Activated CD8-positive, alpha-beta memory T cell treated with anti-CD3 and anti-CD28 coated beads, Interleukin-2, amount 50 U/mL, for 4 hours (primary cell): ENCODE measurements at places on chromosomes 2 and 18.
A peak's percentile ranks its signal among the peaks of the same experiment; 100 is the strongest.

DNA sequence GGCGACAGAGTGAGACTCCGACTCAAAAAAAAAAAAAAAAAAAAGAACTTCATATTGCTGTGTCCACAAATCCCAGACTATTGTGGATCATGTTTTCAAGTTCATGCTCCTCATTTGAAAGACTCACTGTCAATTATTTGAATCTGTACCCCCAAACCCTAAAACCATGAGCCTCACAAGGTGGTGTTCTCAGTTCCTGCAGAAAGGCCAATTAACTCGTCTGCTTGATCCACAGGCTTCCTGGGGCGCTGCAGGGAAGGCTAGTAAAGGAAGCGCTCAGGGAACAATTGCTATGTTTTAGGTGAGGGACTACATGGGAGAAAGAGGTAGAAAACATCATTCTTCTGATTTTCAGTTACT lies 396.8 kb upstream of the NETO1 start:
- DNase-seq, result no peak

DNA sequence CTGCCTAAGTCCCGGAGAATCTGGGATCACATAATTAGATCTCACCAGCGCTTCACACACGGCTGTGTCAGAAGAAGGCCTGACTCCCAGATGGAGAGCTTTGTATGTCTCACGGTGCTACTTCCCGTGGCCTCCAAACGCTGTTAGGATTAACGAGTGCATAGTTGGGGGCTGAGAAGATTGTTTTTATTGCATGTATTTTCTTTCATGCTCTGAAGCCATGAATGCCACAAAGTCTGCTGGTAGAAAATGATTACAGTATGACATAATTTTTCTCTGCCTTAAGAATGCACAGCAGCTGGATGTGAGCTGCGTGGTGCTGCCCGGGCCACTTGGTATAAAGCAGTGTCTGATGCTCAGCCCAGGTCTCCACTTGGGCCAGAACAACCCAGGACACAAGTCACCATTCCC lies 166.5 kb downstream of the SEPTIN10 start:
- no peak for DNase-seq

DNA sequence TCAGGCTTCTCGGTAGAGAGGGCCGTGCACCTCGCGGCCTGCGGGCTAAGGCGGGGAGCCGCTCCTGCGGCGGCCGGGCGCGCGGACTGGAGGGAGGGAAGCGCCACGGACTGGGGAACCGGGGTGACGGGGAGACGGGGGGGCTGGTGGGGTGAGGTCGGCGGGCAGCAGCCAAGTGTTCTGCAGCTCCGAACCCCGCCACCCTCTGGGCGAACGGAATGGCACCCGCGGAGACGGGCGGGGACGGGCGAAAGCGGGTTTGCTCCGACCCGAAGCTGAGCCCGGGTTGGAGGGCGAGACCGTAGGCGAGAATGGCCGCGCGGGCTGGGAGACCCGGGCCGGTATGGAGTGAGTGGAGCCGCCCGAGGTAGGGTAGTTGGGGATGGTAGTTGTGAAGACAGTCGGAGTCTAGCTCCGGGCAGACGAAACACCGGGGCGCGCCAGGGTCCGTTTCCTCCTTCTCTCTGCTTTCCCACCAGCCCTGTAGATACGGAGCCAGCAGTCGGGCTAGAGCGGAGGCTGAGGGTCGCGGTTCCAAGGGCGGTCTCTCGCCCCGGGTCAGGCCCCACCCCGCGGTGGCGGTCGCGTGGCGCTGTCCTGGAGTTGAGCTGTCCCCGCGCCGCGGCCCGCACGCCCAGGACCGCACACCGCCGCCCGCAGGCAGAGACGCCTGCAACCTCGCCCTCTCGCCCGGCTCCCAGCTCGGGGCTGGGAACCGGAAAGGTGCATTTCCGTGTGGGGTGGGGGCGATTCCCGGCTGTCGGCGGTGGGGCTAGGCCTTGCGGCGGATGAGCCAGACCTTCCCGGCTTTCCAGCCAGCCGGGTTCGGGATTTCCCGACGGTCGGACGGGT lies 160.3 kb upstream of the SIX2 start:
- no peak for DNase-seq

- DNase-seq, result no peak
These were observed 34.0 kb downstream of the ABCB11 start for GRCh38 chr2:168997118-168997521.

DNA sequence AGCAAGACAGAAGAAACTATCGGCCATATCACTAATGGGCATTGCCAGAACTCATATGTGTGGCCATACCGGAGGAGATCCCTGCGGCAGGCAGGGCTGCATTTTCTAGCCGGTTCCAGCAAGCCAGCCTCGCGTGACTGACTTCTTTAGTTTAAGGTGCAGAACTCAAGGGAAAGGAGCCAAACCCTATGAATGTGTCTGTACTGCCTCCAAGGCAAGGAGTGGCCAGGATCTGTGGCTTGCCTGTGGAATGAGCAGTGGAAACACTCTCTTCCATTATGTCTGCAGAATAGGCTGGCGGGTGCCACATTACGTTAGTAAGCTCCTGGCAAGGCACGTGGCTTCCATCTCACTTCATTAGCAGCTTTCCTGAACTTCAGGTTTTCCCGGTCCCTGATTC lies 137.6 kb downstream of the ATL2 start:
- DNase-seq, result no peak

- no peak for DNase-seq
These were observed 30.9 kb upstream of the OSBPL6 start for GRCh38 chr2:178163395-178163794.

DNA sequence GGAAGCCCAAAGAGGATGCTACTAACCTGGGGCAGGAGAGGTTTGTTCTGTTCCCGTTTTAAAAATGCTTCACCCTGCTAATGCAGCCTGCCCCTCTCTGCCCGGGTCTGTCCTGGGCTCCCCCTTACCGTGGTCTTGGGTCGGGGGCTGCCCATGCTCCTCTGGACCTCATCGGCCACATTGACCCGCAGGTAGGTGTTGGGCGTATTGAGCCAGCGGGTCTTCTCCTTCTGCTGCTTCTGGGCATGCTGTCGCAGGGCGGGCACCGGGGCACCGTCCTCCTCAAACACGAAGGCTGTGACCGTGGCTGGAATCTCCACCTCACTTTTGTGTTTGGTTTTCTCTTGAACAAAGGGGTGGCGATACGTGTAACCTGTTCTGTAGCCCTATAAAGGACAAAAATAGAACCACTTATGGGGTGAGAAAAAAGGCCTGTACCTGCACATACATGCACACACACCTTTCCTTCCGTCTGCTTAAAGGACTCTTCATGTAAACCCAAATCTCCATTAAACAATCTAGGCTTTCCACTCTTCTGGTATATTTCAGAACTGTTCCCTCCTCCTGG lies 89.3 kb downstream of the ADD2 start:
- DNase-seq, result no peak

DNA sequence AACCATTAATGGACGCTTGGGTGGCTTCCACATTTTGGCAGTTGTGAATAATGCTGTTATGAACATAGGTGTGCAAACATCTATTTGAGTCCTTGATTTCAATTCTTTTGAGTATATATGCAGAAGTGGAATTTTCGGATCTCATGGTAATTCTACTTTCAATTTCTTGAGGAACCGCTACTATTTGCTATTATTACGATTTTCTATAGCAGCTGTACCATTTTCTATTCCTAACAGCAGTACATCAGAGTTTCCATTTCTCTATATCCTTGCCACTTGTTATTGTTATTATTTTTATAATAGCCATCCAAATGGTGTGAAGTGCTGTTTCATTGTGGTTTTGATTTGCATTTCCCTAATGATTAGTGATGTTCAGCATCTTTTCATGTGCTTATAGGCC lies 69.5 kb downstream of the KIF5C start:
- DNase-seq, result no peak

DNA sequence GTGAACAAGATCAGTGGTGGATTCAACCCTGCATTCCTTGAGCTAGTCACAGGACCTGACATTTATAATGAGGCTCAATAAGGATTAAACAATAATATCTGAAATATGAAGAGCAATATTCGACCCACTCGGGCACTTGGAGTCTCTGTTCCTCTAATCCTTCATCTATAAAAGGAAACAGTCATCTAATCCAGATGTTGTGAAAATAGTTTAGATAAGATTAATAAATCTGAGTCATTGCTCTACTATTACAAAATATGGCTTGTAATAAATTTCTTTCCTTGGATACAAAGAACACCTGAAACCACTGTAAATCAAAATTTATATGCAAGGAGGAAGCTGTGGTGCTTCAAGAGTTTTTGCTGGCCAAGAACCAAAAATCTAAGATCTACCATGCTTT lies 846.9 kb upstream of the ACVR2A start:
- no peak for DNase-seq

GRCh38 chr2:88036182-88036581 lies 19.4 kb downstream of the KRCC1 start:
- no peak for DNase-seq

DNA sequence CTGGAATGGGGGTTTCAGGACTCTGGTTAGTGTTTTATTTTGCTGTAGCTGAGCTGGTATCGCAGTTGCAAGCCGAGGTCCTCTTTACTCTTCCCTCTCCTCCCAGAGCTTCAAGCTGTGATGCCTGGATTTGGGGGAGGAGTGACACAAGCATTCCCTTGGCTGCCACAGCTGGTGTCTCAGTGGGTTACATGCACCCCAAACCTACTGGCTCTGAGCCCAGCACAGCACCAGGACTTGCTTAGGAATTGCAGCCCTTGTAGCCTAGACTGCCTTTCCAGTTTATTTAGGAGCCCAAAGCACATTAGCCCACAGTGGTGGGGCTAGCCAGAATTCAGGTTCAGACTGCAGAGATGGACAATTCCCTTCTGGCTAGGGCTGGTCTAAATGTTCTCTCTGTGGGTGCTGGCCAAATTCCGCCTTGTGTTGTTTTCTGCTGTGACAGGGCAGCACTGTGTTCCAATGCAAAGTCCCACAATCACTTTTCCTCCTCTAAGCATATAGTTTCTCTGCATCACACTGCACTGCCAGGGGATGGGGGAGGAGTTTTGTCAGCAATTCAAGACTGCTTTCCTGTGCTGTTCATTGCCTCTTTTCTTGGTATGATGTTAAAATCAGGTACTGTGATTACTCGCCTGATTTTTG lies 122.8 kb downstream of the SLC4A10 start:
- DNase-seq, result no peak

DNA sequence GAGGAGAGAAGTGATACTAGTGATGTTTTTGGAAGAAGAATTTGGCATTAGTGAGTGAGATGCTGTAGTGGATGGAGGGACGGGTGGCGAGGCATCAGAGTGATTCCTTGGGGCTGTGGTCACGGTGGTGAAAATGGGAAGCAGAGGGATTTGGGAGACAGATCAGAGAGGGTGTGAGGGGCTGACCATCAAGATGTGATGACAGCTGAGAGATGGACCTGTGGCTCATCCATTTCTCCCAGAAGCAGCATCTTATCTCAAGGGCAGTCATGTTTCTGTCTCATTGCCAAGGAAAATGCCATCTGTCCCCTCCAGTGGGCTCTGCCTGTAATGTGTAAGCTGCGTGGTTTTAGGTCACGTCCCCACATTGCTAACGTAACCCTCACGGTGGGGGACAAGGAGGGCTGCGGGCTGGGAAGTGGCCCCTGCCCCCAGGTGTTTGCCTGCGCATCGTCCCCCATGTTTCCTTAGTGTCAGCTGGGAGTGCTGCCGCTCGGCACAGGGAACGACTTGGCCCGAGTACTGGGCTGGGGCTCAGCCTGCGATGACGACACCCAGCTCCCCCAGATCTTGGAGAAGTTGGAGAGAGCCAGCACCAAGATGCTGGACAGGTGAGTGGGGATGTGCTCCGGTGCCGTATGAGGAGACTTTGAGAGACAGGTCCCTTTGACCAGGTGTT lies 91.0 kb downstream of the DGKD start:
- no peak for DNase-seq

GRCh38 chr2:51601706-51602105 lies 569.8 kb upstream of the NRXN1 start:
- DNase-seq, result no peak

DNA sequence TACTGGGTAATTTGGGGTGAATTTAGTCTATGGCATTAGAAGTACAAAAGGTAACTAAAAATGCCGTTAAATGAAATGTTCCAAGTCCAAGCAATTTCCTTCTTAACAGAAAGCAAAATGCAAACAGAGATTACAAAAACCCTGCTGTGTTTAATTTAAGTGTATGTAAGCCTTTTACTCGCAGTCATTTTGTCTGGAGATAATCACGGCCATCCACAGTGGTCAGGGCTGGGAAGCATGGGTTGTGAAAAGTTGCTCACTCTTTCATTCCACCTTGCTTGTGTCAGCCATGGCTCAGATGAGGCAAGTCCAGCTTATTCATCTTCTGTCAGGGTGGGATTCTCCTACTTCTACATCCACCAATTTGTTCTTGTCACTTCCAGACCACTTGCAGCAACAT lies 983.6 kb upstream of the ZEB2 start:
- no peak for DNase-seq

DNA sequence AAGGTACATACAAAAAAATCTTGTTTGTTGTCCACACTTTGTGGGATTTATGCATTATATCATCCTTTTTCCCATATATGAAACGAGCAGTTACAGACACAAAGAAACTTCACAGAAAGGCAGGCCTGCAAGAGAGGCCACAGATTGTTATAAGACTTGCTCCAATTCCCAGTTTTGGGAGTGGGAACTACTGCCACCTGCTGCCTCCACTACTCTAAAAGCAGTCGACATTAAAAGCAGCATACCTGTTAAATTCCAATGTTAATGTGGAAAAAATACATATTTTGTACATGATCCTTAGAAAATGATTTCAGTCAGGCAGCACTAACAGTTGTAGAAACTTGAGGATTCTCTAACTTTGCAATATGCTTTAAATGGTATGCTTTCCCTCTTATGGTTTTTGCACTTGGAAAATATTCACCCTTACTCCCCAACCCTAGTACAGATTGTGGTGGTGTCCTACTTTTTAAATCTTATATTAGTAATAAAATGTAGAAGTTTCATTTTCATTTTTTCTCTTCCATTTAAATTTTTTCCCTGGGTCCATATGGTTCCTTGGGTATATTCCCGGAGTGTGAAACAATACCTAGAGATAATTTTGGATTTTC lies 37.9 kb downstream of the SLC38A11 start:
- DNase-seq, result no peak

GRCh38 chr2:69816923-69817542 lies 12.4 kb upstream of the GMCL1 start:
- peak; percentile 72 for DNase-seq

GRCh38 chr2:47054868-47055267 lies 100.2 kb downstream of the STPG4 start:
- DNase-seq, result no peak

GRCh38 chr2:133476931-133477615 lies 91.2 kb downstream of the NCKAP5 start:
- no peak for DNase-seq

- DNase-seq, result no peak
These were observed 17.0 kb upstream of the DIPK1C start for GRCh38 chr18:74473976-74474640.

DNA sequence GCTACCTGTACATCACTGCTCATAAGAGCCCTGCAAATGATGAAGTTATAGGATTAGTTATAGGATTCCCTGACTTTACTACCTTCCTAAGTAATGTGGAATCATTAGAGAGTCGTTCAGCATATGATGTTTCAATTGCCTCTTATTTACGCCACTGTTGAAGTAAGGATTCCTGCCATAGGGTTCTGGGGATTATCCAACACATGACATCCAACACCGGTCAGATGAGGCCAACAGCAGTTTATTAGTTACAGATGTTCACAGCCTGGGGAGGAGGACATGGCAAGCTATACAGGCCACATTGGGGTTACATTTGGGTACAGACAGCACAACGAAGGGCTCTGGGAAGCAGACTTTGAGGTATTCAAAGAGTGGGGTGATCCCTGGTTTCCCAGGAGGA lies 134.1 kb upstream of the MC4R start:
- DNase-seq, result no peak

- no peak for DNase-seq
These were observed 1252.7 kb upstream of the FAM98A start for GRCh38 chr2:34851804-34852203.

GRCh38 chr2:177001334-177001733 lies 211.3 kb upstream of the HNRNPA3 start:
- DNase-seq, result no peak

GRCh38 chr2:224556381-224556780 lies 28.8 kb downstream of the CUL3 start:
- no peak for DNase-seq
